ENCODE measurements at places on chromosomes 2 and 18.
A peak's percentile ranks its signal among the peaks of the same experiment; 100 is the strongest.

DNA sequence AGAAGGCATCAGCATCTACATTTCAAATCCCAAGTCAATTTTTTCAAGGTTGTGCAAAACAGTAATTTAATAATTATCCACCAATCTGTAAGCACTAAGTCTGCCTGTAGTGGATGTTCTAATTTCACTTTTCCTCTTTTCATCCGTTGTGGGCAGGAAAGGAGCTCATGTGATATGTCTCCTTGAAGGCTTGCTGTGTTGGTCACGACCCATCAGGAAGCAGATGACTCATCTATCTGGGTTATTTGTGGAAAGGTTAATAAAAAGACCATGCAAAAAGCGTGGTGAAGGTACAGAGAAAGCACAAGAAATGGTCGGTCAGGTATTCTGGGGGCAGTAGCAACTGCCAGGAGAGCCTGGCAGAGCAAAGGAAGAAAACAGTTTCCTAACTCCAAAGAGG, 476.7 kb upstream of the RAB6C start:
- peak; percentile 11 for DNase-seq

GRCh38 chr2:200860092-200860795, 4.2 kb downstream of the CLK1 start:
- DNase-seq, result no peak

GRCh38 chr2:134141598-134142340, 112.1 kb upstream of the MGAT5 start:
- no peak for DNase-seq

DNA sequence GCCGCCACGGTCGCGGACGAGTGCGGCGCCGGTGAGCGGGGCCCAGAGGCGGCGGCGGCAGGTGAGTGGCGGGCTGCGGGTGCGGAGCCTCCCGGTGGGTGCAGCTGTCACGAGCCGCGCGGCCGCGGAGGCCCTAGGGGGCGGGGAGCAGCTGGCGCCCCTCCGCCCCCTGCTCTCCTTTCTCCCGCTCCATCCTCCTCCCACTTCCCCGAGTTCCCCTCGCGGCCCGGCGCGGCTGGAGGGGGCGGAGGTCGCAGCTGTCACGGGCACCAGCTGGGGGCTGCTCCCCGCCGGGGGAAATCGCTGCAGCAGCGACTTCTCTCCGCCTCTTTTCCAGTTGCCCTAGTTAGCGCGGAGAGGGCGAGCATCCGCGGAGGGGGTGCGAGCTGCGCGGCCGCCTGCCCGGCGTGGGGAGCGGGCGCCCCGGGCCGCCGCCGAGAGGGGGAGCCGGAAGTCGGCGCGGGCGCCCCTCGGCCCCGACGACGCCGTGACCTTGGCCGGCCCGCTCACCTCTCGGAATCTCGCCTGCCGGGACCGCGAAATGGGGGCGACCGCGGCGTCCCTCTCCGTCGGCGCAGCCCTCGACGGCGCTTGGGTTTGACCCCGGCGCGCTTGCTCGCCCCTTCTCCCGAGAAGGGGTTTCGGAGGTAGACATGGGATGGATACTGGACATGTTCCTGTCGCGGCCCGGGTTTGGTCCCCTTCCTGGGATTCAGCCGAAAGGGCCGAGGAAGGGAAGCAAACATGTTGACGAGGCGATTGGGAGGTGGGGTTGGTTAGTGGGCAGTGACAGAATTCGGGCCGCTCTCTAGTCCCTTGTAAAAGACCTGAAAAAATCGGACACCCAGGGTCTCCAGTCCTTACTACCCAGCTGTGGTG, 727 bp downstream of the NCOA1 start:
- peak; percentile 25 for DNase-seq

GRCh38 chr2:15565392-15565791, 4.3 kb upstream of the NBAS start:
- no peak for DNase-seq

- DNase-seq, result peak; percentile 43
Measured at GRCh38 chr2:10439185-10439879, 8.8 kb downstream of the ODC1 start.

- no peak for DNase-seq
Measured at GRCh38 chr2:80592106-80592505, 287.6 kb upstream of the LRRTM1 start.

GRCh38 chr2:177335917-177336450, 56.6 kb upstream of the AGPS start:
- no peak for DNase-seq

DNA sequence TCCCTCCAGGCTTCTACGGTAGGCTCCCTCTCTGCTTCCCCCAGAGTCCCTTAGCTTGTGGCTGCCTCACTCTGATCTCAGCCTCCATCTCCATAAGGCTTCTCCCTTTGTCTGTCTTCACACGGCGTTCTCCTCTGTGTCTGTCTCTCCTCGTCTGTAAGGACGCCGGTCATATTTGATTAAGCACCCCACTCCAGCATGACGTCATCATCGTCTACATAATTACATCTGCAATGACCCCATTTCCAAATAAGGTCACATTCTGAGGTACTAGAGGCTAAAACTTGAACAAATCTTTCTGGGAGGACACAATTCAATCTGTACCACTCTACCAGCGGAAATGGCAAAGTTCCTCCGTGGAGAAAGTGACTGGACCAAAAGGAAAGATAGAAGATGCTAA, 8.3 kb upstream of the COL6A3 start:
- DNase-seq, result no peak

DNA sequence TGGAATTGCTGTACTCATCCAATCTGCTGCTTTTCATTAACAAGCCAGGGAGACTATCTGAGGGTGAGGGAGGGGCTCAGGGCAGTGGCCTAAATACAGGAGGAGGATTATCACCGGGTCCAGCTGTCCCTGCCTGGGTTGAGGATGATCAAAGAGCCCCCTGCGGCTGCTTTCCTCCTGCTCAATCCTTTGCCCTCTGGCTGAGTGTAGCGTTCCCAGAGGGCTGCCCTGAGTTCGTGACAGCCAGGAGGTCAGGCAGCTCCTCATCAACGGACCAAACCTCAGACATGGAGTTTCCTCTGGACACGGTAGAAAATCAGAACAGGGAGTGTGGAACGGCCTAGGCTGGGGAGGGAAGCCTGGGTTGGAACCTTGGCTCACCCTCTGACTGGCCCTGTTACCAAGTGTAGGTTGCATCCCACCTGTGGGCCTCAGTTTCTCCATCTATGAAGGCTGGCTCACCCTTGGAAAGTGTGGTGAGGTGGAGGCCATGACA, 23.5 kb downstream of the CIB4 start:
- no peak for DNase-seq

DNA sequence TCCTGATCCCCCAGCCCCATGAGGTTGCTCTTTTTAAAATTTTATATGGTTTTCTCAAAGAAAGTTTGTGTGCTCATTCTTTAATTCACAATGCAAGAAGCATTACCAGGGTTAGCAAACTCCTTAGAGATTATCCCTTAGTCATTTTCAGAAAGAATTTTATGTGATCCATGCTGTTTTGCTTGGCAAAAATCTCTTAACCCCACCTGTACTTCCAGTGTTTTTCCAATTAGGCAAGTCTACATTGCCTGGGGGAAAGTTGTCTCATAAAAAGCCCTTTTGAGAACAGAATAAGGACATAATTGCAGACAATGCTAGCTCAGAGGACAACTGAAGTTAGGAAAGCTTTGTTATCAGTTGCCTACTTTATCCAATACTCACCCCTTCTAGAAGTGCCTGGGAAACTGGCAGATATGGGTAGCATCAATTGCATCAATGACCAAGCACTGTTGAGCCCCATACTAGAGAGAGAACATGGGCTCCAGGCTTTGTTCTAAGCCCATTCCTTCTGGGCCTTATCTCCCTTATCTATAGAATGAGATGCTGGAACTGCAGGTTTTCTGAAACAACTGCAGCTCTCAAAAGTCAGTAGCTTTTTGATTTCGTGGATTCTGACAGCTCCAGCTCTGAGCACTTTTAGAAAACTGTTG, 265.9 kb upstream of the SPHKAP start:
- DNase-seq, result no peak

DNA sequence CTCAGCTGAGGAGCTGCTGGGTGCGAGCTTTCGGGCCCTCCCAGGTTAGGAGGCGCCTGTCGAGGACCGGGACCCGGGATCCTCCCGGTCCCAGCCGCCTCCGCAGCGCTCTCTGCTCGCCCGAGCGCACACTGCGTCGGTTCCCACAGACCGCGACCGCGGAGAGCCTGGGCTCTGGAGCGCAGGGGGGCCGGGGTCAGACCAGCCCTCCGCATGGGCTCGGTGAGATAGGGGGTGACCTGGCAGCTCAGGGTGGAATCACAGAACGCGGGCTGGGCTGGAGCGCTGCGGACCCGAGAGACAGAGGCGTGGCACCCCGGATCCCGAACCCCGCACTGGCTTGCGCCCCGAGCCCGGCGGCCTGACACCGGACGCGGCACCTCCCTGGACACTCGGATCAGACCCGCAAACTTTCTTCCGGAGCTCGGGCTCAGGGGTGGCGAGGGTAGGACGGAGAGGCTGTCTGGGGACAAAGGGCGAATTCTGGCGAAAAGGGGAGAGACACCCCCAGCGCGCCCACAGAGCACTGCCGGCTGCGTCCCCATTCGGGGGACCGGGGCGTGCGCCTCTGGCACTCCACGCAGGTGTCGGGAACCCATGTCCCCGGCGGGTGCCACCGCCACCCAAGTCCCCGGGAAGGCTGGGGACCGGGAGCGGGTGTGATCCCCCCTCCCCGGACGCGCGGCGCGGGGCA, 612 bp downstream of the DIPK1C start:
- no peak for DNase-seq

DNA sequence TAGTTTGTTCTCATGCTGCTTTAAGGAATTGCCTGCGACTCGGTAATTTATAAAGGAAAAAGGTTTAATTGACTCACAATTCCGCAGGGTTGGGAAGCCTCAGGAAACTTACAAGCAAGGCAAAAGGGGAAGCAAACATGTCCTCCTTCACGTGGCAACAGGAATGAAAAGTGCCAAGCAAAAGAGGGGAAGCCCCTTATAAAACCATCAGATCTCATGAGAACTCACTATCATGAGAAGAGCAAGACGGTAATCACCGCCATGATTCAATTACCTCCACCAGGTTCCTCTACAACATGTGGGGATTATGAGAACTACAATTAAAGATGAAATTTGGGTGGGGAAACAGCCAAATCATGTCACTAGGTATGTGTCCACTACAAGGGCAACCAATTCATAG, 53.9 kb downstream of the MAP4K3 start:
- DNase-seq, result no peak

DNA sequence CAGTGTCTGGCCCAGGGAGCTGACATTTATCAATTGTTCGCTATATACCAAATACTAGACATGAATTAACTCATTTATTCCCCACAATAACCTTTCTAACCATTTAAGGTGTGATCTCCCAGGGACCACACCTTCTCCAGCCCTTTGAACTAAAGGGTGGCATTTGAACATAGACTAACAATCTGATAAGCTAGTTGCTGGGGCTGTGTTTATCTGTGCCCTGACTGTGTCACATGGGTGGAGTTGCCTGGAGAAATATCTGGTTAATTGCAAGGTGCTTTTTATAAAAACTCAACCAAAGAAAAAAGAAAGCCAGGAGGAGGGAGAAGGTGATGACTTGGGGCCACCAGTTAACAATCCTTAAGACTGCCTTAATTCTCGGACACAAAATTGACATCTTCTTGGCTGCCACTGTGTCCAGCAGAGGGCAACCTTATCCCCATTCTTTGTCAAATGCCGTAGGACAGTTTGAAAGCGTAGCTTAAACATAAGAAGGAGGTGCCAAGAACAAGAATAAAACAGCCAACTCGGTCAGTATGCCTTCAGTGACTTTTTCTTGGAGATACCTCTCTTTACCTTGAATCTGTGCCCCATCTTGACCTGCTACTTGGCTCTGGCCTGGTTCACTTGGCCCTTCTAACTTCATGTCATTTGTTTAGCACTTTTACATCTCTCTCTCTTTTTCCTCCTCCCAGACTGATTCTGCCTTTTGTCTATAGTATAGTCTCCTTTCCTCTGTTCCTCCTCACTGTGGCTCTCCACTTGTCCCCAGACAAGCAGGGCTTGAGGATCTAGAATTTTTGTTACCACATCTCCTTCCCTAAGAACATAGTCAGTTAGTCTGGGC, 183.4 kb downstream of the MYO3B start:
- peak; percentile 64 for DNase-seq

DNA sequence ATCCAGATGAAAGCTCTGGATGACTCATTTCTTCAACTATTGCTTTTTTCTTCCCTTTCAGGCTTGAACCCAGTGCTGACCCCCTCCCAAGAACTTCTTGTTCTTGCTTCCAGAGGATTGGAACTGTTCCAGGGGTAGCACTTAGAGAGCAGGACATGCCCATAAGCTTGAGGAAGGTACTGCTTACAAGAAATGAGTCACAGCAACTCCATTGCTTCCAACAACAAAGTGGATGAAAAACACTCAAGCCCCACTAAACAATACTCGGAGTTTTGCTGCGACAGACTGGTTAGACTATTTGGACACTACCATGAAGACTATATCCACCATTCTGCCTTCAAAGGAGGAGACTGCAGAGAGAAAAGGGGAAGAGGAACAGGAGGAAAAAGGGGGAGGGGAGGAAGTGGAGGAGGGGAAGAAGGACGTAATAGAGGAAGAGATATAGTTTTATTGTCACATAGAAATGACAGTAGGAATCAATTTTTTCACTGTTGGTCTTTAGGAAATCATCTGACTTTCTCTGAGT, 1.6 kb upstream of the EPC2 start:
- DNase-seq, result peak; percentile 10

GRCh38 chr18:40088130-40088529, 1866.9 kb upstream of the PIK3C3 start:
- DNase-seq, result no peak

GRCh38 chr2:136645236-136645828, 120.0 kb upstream of the THSD7B start:
- no peak for DNase-seq

DNA sequence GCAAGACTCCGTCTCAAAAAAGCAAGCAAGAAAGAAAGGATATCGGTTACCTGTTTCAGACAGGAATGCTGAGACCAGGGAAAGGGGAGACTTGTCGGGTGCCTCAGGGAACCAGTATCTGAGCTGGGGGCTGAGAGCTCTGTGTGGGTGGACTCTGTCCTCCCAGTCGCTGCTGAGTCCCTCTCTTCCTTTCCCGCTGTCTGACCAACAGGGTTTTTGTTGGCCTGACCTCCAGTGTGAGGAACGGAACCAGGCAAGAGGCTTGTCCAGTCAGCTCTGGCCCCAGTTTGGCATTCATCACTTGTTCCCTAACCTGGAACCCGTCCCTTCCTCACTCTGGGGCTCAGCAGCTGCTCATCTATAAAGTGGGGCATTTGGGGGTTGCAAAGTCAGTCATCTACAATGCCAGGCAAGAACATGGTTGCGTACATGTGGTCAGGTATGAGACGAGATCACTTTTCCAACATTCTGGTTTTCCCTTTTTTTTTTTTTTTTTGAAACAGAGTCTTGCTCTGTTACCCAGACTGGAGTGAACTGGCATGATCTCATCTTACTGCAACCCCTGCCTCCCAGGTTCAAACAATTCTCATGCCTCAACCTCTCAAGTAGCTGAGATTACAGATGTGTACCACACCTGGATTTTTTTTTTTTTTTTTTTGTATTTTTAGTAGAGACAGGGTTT, 116.4 kb downstream of the PLB1 start:
- no peak for DNase-seq

GRCh38 chr2:168211664-168212163, 35.7 kb downstream of the STK39 start:
- no peak for DNase-seq

- no peak for DNase-seq
Measured at GRCh38 chr2:192313773-192314172, 119.0 kb upstream of the TMEFF2 start.

- no peak for DNase-seq
Measured at GRCh38 chr2:26811261-26811660, 25.4 kb downstream of the CENPA start.

Data from RKO (cell line).